A549 (cell line): ENCODE measurements at places on chromosomes 2 and 18.
A peak's percentile ranks its signal among the peaks of the same experiment; 100 is the strongest.

- peak; percentile 70 for DNase-seq
These were observed 14.3 kb upstream of the STAM2 start for GRCh38 chr2:152189622-152190495.

GRCh38 chr18:48053881-48054816 lies 123.7 kb upstream of the SMAD2 start:
- no peak for DNase-seq

DNA sequence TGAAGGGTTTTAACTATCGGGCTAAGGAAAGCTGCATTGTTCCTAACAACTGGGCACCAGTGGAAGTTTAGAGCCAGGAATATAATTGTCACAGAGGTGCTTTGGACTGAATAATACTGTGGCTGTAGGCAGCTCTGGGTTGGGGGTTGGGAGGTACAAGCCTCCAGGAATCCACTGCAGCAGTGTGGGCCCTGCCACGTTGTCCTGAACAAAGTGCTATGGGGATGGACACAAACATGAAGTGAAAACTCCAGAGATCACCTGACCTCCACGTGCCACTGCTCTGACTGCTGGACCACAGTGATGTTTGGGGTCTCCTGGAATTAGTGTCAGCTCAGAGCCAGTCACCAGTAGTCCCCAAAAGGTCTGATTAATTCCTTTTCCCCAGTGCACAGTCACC lies 110.9 kb downstream of the BCL2 start:
- DNase-seq, result no peak

GRCh38 chr2:60954139-60954538 lies 63.4 kb upstream of the PEX13 start:
- no peak for DNase-seq

DNA sequence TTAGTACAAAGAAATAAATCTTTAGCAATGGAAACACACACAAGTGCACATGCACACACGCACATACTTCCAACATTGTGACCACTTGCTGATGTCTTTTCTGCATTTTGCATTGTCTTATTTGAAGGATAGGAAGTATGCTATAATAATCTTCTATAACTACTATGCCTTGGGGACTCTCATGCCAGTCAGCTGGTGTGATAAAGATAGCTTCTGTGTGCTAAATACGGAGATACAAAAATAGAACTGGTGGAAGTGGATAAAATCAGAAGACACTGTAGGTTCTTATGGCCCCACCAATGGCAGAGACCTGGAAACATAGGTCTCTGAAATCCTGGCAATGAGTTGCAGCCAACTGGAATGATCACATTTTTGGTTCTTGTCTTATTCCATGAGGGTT lies 31.5 kb upstream of the RASGRP3 start:
- DNase-seq, result no peak

DNA sequence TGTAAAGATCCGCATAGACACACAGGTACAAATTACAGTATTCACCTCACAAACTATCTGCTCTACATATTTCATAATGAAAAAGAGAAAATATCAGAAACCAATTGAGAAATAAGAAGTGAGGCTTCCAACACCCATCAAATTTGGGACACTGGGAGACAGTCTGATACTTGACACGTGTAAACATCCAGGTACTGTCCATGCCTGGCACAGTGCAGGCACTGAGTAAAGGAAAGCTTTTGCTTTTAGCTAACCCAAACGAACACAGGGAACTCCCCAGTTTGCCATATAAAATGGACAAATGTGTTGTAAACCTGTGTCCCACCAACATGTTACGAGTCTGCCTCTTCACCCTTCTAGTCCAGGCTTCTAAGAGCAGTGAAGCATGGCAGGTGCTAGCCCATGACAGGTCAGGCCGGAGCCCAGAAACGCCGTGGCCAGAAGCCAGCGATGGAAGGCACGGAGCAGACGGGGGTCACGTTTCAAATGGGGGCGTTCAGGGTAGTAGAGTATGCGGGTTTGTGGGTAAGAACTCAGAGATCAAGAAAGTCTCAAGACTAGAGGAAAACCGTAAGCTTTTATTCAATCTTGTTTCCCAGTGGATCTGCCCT lies 27.0 kb downstream of the CDH2 start:
- no peak for DNase-seq
